ELR (cell line): ENCODE measurements at places on chromosomes 2 and 18.
A peak's percentile ranks its signal among the peaks of the same experiment; 100 is the strongest.

GRCh38 chr2:174888146-174888545 lies 117.0 kb downstream of the CHN1 start:
- DNase-seq = no peak

GRCh38 chr2:120441744-120442471 lies 96.0 kb downstream of the INHBB start:
- no peak for DNase-seq

GRCh38 chr2:133484784-133485183 lies 83.5 kb downstream of the NCKAP5 start:
- no peak for DNase-seq

DNA sequence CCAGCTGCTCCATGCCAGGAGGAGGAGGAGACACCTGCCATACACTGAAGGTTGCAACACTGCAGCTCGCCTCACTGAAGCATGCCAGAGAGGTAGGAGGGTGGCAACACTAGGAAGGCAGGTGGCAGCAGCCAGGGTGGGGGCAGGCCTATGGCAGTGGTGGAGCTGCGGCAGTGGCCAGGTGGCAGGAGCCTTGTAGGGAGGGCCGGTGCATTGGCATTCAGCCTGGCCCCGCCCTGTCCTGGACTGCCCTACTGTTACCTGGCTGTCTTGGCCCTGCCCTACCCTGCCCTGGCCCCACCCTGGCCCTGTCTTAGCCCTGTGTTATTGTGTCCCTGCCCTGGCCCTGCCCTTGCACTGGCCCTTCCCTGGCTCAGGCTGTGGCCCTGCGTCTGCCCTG lies 7.4 kb upstream of the ANKRD62 start:
- no peak for DNase-seq

DNA sequence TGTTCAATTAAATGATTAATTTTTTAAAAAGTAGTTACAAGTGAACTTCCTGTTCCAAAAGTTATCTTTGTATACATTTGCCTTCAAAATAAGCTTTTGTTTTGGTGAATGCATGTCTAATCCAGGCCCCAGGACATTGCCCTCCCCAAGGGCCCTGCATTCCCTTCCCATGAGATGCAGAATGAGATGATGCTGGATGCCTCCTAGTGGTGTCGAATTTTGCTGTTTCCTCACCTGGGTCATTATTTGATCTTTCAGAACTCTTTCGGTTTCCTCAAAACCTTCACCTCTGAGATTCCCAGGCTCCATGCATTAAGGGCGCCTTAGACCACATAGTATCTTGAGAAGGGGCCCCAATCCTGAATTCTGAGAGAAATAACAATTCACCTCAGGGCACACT lies 728.8 kb downstream of the CNTNAP5 start:
- DNase-seq = no peak

DNA sequence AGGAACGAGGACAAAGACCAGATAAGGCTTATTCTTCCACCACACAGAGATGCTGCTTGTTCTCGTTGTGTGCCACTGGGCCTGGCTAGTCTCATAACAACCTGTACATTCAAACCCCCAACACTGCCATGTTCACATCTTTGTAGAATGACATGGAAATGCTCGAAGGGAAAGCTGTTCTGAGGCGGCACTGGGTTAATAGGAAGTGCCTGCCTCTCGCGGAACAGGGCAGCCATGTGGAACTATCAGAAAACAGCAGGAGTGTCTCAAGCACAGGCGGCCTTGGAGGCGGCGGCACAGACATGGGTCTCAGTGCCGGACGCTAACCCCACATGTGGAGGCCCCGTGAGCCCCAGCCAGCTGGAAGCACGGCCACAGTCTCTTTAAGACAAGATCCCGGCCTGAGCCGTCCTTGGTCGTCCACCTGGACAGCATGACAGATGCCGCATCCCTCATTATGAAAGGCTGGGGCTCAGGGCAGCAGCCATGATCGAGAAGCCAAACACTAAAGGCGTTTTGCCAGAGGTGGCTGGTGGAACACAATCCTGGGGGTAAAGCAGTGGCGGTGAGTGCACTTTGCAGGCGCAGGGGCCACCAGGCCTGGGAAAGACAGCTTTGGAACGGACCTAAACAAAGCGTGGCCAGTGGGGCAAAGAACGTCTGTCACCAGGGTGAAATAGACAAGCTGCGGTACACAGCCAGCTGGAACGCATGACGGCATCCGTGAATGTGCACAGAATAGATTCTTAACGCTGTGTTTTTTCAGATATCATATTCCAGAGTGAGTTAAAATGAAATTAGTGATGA lies 161.0 kb downstream of the HDAC4 start:
- DNase-seq = no peak

DNA sequence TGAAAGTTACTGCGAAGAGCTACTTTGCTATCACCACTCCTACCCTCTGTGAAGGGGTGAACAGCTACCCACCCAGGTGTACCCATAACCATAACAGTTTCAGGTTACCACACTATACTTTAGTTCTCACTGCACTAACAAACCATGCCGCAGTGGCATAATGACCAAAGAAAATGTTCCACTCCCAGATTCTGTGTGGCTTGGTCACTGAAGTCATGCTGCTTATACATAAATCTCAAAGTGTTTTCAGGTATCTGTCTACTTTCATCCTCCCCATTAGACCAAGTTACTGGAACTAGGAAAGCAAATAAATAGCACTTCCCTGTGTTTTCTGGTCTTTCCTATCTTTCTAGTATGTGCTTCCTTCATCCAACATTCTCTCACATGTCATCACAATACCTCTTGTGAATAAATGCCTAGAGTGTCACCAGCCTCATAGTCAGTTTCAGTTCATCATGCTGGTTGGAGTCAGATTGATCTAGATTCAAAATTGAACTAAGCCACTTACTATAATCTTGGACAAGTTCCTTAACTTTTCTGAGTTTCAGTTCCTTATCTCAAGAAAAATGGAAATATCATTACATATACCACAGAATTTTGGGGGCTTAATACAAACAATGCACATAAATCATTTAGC lies 293.6 kb downstream of the FSIP2 start:
- DNase-seq = no peak

DNA sequence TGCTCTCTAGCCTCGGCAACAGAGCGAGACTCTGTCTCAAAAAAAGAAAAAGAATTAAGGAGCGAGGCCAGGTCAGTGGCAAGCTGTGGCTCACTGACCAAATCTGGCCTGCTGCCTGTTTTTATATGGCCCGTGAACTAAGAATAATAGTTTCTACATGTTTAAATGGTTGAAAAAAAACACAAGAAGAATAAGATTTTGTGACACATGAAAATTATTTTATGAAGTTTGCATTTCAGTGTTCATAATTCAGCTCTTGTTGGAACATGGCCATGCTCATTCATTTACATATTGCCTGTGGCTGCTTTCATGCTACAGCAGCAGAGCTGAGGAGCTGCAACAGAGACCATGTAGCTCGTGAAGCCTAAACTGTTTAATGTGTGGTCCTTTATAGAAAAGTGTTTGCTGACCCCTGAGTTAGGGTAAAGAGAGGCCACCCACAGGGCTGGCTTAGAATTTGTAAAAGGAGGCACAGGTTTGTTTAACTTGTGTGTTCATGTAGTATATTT lies 59.5 kb downstream of the MFSD6 start:
- no peak for DNase-seq

DNA sequence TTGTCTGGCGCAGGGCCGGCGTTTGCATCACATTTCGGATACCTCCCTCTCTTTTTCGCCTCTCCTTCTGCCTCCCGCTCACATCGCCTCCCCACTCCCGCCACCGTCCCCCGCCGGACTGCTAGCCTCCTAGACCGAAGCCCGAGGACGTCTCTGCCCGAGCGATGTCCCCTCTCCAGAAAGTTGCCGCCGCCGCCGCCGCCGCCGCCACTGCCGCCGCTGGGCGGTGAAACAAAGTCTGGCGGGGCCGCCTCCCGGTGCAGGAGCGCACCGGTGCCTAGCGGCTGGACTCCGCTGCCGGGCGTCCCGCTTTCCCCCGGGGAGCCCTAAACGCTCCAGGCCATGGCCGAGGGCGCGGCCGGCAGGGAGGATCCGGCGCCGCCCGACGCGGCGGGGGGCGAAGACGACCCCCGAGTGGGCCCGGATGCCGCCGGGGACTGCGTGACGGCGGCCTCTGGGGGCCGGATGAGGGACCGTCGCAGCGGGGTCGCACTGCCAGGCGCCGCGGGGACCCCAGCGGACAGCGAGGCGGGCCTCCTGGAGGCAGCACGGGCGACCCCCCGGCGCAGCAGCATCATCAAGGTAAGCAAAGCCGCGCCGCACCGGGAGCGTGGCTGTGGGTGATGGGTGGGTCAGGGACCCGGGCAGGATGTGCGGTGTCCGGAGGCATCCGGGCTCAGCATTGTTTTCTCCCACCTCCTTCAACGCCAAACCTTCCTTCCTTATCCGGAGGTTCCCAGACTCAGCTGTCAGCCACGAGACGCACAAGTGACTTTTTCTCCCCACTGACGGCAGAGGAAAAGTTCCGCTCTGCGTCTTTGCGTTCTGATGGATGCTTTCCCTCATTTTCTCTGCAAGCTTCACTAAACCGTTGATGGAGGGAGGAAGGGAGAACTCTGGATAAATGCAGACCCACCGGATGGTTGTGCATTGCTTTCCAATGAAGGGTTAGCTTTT lies 643 bp downstream of the PLCL1 start:
- peak; percentile 25 for DNase-seq

- no peak for DNase-seq
Measured at GRCh38 chr2:121855510-121855909, 100.1 kb downstream of the TSN start.

DNA sequence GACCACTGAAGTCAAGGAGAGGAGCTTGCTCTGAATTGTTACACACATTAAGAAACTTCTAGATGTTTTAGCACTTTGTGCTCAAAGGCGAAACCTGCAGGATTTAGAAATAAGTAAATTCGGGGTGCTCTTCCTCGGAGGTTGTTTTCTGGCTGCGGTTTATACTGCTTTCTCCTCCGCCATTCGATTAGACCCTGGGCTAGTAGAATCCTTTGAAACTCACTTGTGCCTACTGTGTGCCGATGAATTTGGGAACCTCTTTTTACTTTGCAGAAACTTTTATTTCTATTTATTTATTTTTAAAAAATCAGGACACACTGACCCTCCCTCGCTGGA lies 3.5 kb downstream of the MEIS1 start:
- DNase-seq = no peak

- DNase-seq = no peak
Measured at GRCh38 chr2:221443645-221444044, 128.5 kb downstream of the EPHA4 start.

- DNase-seq = no peak
Measured at GRCh38 chr2:46445556-46445955, 33.8 kb upstream of the TMEM247 start.

DNA sequence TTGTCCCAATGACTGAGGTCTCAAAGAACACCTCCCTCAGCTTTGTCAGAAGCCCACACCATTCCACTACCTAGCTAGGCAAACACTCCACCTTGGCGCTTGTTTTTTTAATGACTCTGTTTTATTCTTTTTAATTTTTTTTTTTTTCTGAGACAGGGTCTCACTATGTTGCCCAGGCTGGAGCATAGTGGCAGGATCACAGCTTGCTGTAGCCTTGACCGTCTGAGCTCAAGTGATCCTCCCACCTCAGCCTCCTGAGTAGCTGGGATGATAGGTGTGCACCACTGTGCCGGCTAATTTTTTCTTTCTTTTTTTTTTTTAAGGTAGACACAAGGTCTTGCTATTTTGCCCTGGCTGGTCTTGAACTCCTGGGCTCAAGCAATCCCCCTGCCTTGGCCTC lies 101.9 kb downstream of the SLC25A12 start:
- DNase-seq = no peak

DNA sequence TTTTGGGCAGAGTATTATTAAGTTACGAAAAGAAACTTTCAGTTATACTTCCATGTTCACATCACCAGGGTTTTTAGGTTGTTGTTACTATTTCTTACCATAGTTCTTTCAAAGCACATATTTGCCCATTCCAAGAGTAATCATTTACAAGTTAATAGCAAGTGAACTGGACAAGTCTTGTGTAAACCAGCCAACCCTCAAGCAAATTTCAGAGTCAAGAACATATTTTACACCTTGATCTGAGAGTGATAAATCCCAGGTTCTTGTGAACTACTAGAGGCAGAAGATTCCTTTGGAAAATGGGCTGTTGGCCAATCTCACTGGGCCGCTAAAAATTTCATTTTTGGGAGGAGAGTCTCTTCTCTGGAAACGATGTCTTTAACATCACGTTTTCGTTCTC lies 2.7 kb upstream of the ASAP2 start:
- no peak for DNase-seq

DNA sequence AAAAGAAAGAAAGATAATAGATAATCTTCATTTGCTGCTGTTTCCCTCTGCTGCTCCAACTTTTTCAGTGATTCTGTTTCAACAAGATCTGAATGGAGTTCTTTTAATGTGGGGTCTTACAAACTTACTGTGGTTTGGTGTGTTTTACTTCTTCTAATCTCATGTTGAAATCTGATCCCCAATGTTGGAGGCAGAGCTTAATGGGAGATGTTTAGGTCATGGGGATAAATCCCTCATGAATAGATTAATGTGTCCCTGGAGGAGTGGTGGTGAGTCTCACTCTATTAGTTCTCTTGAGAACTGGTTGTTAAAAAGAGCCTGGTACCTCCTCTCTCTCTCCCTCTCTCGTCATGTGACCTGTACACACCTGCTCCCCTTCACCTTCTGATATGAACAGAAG lies 442.4 kb downstream of the EPHA4 start:
- no peak for DNase-seq

DNA sequence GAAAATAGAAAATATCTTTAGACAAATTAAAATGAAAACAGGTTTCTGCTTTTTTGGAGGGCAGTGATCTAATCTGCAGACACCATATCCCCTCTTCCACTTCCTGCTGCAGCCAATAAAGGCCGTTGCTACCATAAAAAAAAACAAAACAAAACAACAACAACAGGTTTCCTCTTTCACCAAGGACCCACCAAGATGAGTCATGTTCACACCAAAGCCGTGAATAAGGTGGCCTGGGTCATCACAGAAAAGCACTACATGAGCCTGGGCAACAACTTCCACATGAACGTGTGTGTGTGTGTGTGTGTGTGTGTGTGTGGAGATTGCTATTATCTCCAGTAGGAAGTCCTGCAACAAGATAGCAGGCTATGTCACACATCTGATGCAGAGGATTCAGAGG lies 24.8 kb upstream of the TFCP2L1 start:
- DNase-seq = no peak

GRCh38 chr18:49901862-49902340 lies 88.6 kb upstream of the ACAA2 start:
- peak; percentile 7 for DNase-seq

DNA sequence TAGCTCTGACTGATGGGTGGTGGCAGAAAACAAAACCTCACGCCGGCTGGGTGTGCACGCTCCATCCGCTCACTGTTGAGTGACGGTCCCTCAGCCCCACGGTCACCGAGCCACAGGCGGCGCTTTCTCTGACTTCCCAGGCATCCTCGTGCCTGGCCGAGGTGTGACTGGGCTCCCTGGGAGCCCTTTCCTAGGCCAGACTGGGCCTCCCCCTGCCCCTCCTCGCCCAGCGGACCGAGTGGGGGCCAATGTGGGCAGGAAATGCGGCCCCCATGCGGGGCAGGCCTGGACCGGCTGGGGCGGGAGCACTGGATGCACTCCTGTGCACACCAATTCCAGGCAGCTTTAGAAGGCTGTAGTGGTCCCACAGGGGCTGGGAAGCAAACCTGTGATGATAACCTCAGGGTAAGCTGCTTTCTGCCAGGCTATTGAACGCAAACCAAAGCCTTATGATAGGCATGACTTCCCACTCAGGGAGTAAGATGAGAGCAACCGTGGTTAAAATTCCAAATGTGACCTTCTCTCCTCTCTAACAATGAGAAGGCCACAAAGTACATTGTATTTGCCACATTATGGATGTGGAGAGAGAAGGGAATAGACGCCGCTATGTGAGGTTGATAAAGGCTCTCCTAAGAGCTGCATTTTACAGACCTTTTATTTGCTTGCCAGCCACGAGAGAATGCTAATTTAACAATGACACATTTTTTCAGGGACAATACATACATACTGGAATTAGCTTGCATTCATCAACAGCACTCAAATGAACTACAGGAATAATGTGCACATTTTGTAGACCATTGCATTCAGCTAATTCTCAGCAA lies 83.9 kb upstream of the PGAP1 start:
- DNase-seq = no peak
